HAP-1 (cell line): ENCODE measurements at places on chromosomes 11 and 22.

DNA sequence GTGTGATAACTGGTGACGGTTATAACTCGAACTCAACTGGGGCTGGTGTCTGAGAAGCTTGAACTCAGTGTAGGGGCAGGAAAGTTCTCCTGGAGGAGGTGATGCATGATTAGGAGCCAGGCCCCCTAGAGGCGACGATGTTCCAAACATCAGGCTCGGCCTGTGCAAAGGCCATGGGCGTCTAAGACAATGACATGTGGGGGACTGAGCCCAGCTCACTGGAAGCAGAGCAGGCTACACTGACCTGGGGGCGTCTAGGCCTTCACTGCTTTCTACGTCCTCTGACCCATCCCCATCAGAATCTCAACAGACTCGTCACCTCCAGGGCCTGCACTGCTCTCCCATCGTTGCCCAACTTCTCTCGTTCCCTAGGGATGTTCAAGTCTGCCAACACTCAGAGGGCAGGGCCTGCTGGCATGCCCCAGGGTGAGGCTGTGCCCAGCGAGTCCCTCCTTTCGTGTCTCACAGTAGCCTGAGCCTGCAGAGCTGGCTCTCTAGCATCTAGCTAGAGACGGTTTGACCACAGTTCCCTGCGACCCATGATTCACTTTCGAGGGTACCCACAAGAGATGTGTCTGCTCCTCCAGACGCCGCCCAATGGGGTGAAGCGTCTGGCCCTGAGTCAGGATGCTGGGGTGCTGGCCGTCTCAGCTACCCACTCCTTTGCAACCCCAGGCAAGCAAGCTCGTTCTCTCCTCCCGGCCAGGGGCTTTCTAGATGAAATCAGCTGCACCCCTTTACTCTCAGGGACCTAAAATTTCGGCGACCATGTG, 1.1 kb upstream of the ATG16L2 start:
- peak; percentile 81 for DNase-seq

- no peak for DNase-seq
Measured at GRCh38 chr11:107177106-107177477, 158.8 kb upstream of the GUCY1A2 start.

- DNase-seq, result no peak
Measured at GRCh38 chr11:33868647-33869461, 23.0 kb downstream of the LMO2 start.

DNA sequence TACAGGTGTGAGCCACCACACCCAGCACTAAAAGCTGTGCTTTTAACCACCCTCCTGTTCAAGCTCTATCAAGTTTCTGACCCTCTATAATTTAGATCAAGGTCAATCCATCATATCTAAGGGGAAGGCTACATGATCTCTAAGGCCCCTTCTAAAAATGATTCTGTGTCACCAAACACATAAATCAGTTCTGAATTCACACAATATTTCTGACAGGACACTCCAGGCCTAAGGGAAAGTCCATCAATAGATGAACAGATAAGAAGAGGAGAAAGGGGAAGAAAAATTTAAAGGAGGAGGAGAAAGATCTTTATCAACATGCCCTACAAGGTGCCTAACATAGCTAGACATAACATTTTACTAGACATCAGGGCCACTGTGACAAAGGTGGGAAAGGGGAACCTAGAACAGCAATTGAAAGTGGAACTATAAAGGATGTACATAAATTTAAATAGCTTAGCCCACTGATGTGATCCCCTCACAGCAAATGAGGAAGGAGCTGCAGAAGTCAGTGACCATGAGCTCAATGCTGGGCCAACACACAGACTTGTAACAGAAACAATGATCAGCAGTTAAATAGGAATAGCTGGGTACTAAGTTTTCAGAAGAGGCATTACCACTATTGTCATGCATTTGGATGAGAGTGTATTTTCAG, 4.7 kb downstream of the PRCP start:
- no peak for DNase-seq

DNA sequence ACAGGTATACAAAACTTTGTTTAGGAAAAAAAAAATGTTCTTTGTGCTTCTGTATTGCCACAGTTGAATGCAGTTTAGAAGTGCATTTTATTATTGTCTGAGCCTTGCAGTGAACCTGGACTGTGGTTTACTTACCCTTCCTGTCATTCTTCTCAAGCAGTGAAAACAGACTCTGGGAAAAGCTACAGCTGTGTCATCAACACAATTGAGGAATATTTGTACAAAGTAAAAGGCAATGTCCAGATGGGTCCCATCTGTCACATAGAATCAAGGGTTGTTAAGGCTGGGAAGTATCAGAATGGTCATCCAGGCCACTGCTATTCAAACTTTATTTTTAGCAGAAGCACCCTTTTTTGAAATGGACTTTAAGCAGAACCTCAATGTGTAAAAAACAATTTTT, 73.3 kb downstream of the TRIM44 start:
- no peak for DNase-seq

DNA sequence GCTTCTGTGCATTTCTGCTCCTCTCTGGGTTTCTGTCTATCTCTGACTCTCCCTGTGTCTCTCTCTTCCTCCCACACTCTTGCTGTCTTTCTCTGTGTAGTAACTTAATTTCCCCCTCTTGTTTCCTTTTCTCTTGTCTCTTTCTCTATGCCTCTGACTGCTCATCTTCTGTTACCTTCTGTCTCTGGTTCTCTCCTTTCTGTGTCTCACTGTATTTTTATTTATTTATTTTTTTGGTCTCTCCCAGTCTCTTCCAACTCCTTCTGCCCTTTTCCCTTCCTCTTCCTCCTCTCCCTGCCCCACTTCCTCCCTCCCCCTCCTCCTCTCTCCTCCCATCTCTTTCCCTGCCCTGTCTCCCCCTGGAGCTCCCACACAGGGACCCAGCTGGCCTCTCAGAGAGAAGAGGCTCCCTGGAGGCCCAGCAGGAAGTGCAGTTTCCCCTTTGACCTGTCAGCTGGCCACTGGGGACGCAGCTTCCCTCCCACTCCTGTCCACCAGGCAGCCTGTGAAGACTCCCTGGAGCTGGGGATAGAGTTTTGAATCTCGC, 38.3 kb upstream of the MYH9 start:
- no peak for DNase-seq

- no peak for DNase-seq
Measured at GRCh38 chr22:20591660-20592310, 84.4 kb downstream of the MED15 start.

DNA sequence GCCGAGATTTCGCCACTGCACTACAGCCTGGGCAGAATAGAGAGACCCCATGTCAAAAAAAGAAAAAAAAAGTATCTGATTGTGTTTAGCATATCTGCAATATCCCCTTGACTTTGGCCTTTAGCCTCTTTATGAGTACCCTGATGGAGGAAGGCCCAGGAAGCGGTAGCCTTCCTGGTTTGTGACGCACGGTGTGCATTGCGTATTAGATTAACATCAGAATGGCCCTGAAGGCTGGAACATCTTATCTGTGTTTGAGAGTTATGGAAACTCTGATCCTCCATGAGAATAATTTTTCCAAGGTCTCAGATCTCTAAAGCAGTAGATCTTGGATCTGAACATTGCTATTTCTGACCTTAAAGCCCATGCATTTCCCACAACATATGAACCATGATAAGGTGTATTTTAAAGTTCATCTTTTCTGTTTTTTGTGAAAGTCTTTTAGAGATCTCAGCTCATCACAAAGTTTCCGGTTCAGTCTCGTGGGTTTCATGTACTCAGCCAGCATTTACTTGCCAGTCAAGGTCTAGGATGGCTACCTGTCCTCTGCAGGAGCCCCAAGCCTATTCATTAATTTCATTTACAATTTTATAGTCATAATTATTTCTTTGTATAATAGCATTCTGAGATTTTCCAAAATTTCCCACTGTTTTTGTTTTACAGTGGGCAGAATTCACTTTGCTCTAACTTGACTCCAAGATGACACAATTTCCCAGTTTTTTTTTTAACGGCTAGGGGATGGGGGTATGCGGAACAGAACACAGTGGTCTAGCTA, 605 bp upstream of the FDX1 start:
- no peak for DNase-seq

DNA sequence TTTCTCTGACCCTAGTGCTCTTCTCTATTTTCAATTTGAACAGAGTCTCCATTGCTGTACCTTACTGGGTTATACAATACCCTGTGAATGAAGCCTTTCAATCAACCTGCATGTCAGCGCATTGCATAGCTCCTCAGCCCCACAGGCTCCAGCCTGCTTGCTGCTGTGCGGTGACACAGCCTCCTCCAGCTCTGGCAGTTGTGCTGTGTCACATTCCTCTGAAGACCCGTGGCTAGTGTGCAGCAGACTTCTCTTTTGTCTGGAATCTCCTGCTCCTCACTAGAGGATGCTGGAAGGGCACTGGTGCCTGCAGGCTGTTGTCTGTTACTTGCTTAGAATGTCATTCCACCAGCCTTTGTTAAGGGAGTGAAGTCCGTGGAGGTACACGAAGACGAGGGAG, 390.1 kb upstream of the B3GAT1 start:
- no peak for DNase-seq

DNA sequence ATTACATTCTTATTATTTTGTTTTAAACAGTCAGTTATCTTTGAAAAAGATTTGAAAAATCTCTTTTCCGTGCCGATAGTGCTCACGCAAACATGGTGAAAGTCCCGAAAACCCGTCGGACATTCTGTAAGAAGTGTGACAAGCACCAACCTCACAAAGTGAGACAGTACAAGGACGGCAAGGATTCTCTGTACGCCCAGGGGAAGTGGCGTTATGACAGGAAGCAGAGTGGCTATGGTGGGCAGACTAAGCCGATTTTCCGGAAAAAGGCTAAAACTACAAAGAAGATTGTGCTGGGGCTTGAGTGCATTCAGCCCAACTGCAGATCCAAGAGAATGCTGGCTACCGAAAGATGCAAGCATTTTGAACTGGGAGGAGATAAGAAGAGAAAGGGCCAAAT, 28.7 kb upstream of the CTSD start:
- no peak for DNase-seq

- no peak for DNase-seq
Measured at GRCh38 chr11:107478922-107479321, 21.3 kb upstream of the CWF19L2 start.

GRCh38 chr11:118320515-118320914, 16.0 kb downstream of the CD3E start:
- no peak for DNase-seq

DNA sequence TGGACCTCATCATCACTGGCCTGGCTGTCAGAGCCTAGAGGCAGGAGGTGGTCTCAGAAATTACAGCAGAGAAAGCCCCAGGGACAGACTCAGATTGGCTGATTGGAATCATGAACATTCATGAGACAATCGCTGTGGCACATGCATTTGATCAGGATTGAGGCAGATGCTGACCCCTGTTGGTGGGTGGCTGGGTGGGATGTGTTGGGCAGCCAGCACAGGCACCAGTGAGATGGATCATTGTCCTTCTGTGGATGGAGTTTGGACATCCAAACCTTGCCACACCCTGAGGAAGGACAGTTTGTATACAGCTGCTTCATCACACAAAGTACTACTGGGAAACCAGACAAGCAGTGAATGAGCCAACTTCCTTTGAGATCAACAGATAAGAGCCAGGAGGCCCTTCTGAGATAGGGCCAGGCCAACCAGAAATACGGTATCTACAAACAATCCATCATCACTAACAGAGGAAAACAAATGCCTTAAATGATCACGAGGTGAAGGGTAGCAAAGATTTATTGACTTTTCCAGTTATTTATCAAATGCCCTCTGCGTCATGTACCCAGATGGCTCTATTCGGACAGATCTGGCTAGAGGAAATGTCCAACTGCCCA, 17.3 kb downstream of the COMMD9 start:
- DNase-seq, result no peak

- no peak for DNase-seq
Measured at GRCh38 chr11:79209540-79210266, 231.1 kb downstream of the TENM4 start.

DNA sequence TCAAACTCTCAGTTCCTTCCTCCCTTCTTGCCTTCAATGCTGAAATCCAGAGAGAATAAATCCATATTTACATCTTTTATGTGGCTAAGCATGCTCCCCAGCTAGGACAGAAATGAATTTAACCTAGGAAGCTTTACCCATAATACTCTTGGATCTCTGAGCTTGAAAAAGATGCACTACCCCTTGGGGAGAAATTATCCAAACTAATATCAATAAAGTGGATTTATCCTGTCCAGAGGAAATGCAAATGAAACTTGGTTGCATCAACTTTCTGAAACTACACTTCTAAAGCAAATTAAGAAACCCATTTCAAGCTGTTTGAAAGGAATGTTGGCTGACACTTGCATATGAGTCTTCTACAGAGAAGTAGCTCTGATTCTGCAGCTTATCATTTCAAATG, 347.9 kb downstream of the TTC28 start:
- no peak for DNase-seq

- DNase-seq, result no peak
Measured at GRCh38 chr11:88594274-88594950, 256.9 kb upstream of the CTSC start.

GRCh38 chr22:23057331-23057730, 13.0 kb upstream of the GNAZ start:
- DNase-seq, result no peak

GRCh38 chr11:134483291-134483690, 71.2 kb upstream of the B3GAT1 start:
- no peak for DNase-seq

DNA sequence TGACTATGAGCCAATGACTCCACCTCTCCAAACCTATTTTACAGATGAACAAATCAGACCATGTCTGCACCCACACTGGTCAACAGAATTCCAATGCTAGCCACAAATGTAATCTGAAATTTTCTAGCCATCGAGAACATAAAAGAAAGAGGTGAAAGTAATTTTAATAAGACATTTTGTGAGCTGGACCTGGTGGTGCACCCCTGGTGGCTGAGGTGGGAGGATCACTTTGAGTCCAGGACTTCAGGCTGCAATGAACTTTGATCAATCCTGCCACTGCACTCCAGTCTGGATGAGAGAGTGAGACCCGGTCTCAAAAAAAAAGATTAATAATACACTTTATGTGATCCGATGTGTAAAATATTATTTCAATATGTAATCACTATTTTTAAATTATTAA, 9.4 kb upstream of the RNF185 start:
- no peak for DNase-seq

GRCh38 chr11:79414644-79415317, 26.0 kb downstream of the TENM4 start:
- no peak for DNase-seq

DNA sequence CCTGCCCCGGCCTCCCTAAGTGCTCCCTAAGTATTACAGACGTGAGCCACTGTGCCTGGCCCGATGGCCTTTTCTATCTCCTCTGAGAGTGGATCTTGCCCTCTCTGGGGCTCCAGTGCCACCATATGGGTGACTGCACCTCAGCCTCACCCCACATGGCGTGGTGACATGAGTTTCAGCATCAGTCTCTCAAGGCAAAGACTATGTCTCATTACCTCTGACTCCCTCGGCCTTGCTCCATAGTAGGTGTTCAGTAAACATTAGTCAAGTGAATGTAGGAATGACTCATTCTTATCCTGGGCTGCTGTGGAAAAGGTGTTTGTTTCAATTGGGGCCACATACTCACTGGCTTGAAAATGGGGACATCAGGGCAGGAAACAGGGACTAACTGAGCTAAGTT, 168.8 kb downstream of the GRIK4 start:
- DNase-seq, result no peak

GRCh38 chr11:130689222-130689908, 226.9 kb downstream of the SNX19 start:
- DNase-seq, result no peak

- DNase-seq, result no peak
Measured at GRCh38 chr11:68912254-68912653, 8.6 kb downstream of the IGHMBP2 start.
